ENCODE measurements at places on chromosomes 6 and 20.

- DNase-seq, result no peak
Measured at GRCh38 chr6:3541006-3541585, 84.2 kb upstream of the SLC22A23 start.

DNA sequence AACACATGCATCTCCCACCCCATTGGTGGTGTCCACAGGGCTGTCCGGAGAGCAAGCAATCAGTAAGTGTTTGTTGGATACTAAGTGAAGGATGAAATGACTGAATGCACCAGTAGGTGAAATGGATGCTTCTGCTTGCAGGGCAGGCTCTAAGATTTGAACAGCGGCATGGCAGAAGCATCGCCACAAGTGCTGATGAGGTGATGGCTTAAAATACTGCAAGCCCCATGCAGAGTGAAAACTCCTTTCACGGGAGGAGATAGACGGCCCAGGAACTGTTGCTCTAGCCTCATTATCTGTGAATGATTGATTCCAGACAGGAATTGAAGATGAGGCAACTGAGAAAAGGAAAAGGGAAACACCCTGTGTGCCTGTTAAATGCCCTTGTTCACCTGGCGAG lies 158.9 kb downstream of the LY86 start:
- DNase-seq, result no peak

- no peak for DNase-seq
Measured at GRCh38 chr20:36236786-36237121, 476 bp downstream of the AAR2 start.

- DNase-seq, result no peak
Measured at GRCh38 chr6:161480421-161481155, 206.7 kb upstream of the AGPAT4 start.

- no peak for DNase-seq
Measured at GRCh38 chr20:38735172-38735571, 10.9 kb downstream of the SLC32A1 start.

- DNase-seq, result no peak
Measured at GRCh38 chr20:18928626-18929025, 115.0 kb downstream of the SCP2D1 start.

DNA sequence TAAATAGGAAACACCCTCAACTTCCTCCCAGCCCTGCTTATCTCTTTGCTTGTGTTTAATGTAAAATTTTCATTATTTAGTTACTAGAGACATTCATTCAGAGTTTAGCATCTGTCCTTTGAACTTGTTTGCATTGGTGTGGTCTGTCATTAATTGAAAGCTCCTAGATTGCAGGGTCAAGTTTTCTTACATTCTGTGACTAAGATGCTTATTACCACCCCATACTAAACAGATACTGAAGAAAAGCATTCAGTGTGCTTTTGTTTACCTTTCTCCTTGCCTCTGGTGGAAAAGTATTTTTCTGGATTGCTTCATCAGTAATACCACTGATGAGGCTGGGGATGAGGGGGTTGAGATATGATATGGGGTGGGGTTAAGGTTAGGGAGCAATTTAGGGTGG lies 199.0 kb downstream of the SAMD5 start:
- DNase-seq, result no peak

- DNase-seq, result no peak
Measured at GRCh38 chr6:89536231-89536630, 102.3 kb downstream of the LYRM2 start.

- DNase-seq, result no peak
Measured at GRCh38 chr6:28211840-28212509, 13.1 kb upstream of the ZSCAN9 start.

DNA sequence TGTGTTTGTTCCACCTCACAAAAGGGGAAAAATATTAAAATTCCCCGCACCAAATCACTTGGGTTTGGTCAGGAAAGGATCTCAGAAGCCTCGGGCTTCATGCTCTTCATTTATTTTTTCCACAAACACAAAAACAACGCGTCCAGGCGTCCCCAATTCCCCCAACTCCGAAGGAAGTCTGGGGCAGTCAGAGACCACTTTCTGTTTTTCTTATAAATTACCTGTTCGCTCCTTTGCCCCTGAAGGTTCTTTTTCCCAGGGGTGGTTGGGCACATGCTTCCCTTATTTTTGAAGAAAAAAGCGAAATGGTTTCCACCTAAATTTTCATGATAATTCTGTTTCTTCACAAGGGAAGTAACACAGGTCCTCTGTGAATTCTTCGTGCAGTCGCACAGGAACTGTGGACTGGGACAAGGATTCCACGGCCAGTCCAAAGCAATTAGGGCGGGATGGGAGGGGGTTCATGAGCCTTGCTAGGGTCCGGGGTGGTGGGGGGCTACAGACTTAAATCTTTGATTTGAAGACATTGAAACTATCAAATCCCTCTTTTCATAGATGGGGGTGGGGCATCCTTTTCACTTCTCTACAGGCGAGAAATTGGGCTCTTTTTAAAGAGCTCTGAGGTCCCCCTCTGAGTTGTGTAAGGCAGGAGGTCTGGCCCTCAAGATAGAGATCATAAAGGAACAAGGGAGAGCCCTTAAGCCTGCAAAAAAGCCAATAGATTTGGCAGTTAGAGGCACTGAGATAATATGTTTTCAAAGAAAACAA lies 30.5 kb upstream of the HFE start:
- no peak for DNase-seq

GRCh38 chr20:32482442-32483261 lies 102.5 kb downstream of the NOL4L start:
- no peak for DNase-seq

GRCh38 chr20:3821996-3822395 lies 1.6 kb downstream of the AP5S1 start:
- DNase-seq, result no peak

GRCh38 chr20:56442389-56443365 lies 25.8 kb upstream of the RTF2 start:
- DNase-seq, result no peak

DNA sequence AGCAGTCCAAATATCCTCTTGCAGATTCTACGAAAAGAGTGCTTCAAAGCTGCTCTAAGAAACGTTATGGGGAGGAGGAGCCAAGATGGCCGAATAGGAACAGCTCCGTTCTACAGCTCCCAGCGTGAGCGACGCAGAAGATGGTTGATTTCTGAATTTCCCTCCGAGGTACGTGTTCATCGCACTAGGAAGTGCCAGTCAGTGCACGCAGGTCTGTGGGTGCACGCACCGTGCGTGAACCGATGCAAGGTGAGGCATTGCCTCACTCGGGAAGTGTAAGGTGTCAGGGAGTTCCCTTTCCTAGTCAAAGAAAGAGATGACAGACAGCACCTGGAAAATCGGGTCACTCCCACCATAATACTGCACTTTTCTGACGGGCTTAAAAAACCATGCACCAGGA lies 272.1 kb upstream of the DEFB115 start:
- no peak for DNase-seq

GRCh38 chr6:135033238-135033637 lies 21.4 kb downstream of the HBS1L start:
- no peak for DNase-seq

DNA sequence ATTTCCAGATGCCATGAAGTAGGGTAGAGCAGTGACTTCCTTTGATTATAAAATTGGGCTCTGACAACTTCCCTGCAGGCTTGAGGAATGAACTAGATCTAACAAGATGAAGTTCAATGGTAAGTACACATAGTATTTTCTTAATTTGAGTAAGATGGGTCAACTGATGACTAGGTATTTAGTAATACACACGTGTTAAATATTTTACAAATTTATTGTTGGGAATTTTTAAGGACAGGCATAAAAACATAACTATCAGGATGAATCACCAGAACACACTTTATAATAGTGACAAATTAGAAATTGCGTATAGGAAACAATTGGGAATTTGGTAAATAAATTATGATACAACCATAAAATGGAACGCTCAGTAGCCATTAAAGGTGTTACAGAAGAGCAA lies 762.4 kb upstream of the SLC35B3 start:
- DNase-seq, result no peak

DNA sequence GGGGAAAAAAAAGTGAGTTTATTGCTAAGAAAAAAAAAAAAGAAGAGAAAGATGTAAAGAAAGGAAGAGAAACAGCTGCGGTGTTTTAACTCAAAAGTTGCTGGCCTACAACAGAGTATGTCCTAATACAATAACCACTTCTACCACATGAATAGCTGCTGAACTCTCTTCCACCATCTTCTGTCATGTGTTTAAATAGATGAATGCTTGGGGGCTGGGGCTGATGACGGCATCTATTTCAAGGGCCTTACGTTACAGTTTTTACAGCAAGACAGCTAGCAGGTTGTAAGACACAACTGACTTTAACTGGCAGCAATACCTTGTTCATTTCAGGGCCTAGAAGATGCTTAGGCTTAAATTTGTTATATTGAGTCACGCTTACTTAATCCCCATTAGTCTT lies 50.4 kb downstream of the MAP3K7 start:
- DNase-seq, result no peak

DNA sequence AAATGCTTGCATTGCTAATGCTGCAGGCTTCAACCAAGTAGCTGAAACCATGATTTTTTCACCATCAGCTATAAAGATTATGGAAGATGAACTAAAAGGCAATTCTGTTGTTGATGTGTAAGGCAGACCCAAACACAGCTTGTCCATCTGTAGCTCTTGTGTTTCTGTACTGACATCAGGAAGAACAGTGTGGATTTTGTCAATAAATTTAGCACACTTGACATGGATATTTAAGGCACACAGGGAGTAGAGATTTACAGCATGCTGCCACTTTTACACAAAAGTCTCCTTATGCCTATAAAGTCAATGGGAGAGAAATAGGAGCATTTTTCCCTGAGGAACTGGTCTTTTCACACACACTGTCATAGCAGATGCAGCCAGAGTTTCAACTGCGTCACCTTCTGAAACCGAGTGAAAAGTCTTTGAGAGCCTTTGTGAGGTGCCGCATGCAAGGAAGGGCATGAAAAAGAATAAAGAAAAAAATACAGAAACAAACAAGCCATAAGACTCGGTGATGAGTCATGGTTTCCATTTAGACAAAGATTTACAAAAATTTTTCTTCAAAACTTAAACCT lies 261.4 kb upstream of the TFAP2D start:
- no peak for DNase-seq

DNA sequence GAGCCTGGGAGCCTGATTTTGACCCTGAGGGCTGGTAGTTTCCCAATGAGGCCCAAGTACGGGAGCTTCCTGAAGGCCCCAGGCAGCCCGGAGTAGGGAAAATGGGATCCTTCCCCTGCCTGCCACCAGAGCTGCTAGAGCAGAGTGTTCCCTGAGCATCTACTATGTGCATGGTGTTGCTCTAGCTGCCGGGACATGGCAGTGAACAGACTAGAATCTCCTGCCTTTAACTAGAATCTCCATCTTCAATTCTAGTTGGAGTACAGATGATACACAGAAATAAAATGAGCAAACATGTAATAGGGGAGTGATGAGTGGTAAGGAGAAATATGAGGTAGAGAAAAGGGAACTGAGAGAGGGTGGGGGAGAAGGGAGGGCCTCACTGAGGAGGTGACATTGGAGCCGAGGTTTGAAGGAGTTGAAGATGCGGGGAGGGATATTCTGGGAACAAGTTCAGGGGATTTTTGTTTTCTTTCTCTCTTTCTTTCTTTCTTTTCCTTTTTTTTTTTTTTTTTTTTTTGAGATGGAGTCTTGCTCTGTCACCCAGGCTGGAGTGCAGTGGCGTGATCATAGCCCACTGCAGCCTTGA lies 18.5 kb downstream of the VSTM2L start:
- no peak for DNase-seq

DNA sequence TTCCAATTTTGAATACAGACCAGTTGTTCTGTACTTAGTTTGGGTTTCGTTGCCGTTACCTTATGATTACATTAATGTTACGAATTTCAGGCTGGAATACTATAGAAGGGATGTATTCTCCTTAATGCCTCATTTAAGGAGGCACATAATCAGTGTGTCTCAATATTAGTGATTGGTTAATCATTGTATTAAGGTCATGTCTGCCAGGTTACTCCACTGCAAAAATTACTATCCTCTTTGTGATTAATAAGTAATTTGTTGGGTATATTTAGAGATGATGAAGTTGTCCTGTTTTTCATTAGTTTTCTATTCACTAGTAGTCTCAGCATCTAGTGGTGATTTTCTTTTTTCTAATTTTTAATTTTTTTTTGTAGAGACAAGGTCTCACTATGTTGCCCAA lies 66.3 kb downstream of the CBFA2T2 start:
- no peak for DNase-seq

DNA sequence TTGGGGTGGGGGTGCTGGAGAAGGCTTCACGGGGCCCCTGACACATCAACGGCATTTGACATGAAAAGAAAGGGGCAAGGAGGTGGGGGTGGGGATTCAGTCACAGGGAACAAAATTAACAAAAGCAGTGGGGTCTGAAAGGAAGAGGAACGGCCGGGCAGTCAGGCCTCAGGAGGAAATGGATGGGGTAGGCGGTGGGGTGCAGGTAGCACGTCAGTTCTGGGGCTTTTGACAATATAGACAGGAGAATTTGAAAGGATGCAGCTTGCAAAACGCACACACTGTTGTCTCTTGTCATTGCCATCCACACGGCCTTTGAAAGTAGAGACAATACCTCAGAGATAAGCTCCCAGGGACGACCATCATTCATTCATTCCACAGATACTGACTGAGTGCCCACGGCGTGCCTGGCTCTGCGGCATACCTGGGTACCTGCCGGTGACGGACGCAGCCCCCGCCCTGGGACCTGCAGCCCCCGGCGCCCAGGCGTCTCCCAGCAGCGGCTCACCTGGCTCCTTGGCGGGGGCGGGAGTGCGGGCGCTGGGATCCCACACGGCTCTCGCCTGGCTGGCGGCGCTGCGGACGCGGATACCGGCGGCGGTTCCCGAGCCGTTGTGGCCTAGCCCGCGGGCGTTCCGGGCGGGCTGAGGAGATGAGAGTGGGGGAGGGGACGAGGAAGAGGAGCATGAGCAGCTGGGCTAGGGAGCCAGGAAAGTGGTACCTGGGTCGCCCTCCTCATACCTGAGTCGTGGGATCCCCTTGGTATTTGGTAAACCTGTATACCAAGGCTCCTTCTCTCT lies at the start of gene SLC26A8:
TSS of gene SLC26A8 (minus strand) at position 646 of the 800 bp plus-strand sequence. CDS start 4,934 bp downstream, outside the sequence.
- no peak for DNase-seq

DNA sequence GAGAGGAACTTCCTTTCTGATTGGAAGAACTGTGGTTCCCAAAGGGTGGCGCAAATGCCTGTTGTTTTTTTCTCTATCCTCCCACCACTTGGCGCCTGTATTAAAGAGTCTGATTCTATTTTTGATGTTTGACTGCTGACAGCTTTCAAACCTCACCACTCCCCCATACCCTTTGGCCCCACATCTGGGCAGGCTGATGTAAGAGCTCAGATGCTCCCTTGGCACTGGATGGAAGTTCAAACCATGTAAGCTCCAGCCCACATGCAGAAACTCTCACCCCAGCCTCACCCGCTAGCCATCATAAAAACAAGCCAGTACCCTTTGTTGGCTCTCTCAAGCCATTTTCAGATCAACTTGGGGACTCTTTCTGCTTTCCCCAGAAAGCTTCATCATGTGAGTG lies 20.0 kb upstream of the TMEM14A start:
- no peak for DNase-seq
